ENCODE measurements at places on chromosomes 13 and 19. TPM values are rescaled to one million over a fixed set of nuclear protein-coding genes. Genes with fewer than 3 reads are reported as not detected.

Gene SMIM44
- not detected for total RNA-seq

Gene ZNF813
- 3.3 TPM for total RNA-seq

DNA sequence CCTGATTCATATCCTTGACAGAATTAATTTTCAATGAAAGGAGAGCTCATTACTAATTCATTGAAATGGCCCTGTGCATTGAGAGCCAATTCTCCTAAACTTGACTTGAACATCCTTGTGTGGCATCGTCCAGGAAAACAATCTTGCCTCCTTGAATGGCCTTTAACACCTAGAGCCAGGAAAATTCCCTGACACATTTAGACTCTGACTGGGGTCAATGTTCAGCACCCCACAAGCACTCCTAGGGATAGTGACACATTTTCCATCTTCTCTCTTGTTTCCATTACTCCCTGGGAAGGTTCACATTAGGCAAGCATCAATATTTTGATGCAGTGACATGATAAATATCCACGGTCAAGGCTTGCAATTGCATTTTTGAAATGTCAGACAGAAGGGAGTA lies 218.9 kb downstream of the LACC1 start:
- no peak overlapping the region for H3K27ac ChIP-seq
- peaks cover 6% of the 10 kb centered on the region for H3K4me1 ChIP-seq
- no peaks in the 10 kb centered on the region for H3K27me3 ChIP-seq
- no peaks in the 10 kb centered on the region for H3K36me3 ChIP-seq

DNA sequence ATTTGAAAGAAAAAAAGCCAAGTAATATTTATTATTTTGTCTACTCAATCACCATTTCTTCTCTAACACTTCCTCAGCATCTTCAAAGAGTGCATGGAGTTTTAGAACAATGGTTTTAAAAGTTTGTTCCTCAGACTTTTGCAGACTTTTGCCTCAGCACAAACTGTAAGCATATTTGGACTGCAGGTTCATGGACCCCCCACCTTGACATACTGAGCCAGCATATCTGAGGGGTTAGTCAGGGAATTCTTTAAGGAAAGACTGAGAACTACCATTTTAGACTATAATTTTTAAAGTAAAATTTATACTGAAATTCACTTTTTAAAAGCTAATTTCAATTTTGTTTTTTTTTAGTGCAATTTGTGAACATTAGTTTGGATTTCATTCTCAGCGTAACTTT lies 1676.8 kb upstream of the PCDH20 start:
- no peaks in the 10 kb centered on the region for H3K4me1 ChIP-seq
- H3K27ac ChIP-seq, result no peak overlapping the region
- no peak for DNase-seq
- H3K27me3 ChIP-seq, result no peaks in the 10 kb centered on the region
- no peaks in the 10 kb centered on the region for H3K36me3 ChIP-seq
- H3K4me3 ChIP-seq, result no peak overlapping the region

- H3K27me3 ChIP-seq, result no peaks in the 10 kb centered on the region
- H3K4me1 ChIP-seq, result peaks cover under 1% of the 10 kb centered on the region
- H3K4me3 ChIP-seq, result no peak overlapping the region
- peaks cover 100% of the 10 kb centered on the region for H3K36me3 ChIP-seq
- no peak overlapping the region for H3K27ac ChIP-seq
- DNase-seq, result no peak
Observed at GRCh38 chr19:10551698-10552301, 8.1 kb downstream of the ATG4D start.

GRCh38 chr13:90686442-90686841 lies 661.0 kb upstream of the MIR17HG start:
- no peaks in the 10 kb centered on the region for H3K27me3 ChIP-seq
- no peak overlapping the region for H3K4me3 ChIP-seq
- H3K27ac ChIP-seq, result no peak overlapping the region
- no peak for DNase-seq
- H3K36me3 ChIP-seq, result no peaks in the 10 kb centered on the region
- no peaks in the 10 kb centered on the region for H3K4me1 ChIP-seq
